ENCODE measurements at places on chromosomes 12 and 14. TPM values are rescaled to one million over a fixed set of nuclear protein-coding genes. Genes with fewer than 3 reads are reported as not detected.
A peak's percentile ranks its signal among the peaks of the same experiment; 100 is the strongest.

- no peak overlapping the region for H3K4me3 ChIP-seq
- no peaks in the 10 kb centered on the region for H3K27me3 ChIP-seq
- no peak overlapping the region for H3K27ac ChIP-seq
- H3K36me3 ChIP-seq = no peaks in the 10 kb centered on the region
Measured at GRCh38 chr12:74794522-74794921, 256.9 kb downstream of the ATXN7L3B start.

GRCh38 chr12:2092890-2093289 lies 40.1 kb downstream of the CACNA1C start:
- H3K27me3 ChIP-seq = peaks cover 10% of the 10 kb centered on the region
- no peak overlapping the region for H3K27ac ChIP-seq
- H3K4me1 ChIP-seq = peaks cover 17% of the 10 kb centered on the region
- H3K36me3 ChIP-seq = no peaks in the 10 kb centered on the region
- H3K4me3 ChIP-seq = no peak overlapping the region

DNA sequence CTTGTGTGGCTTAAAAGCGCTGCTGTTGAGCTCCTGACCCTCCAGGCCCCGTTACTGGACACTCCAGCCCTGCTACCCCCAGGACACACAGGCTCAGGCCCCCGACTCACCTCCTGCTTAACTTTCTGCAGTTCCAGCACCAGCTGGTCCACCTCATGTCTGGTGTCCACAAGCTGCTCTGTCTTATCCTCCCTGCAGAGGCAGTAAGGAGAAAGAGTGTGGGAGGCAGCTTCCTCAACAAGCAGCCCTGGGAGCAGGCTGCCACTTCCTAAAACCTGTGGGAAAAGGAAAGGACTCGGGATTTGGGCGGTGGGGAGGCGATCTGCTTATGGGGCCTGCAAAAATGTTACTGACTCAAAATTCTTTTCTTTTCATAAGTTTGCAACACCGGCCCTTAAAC lies 79.2 kb downstream of the CCDC88C start:
- peaks cover 14% of the 10 kb centered on the region for H3K36me3 ChIP-seq
- H3K4me1 ChIP-seq = no peaks in the 10 kb centered on the region
- no peak for DNase-seq

- H3K27me3 ChIP-seq = no peaks in the 10 kb centered on the region
- no peak overlapping the region for H3K27ac ChIP-seq
- DNase-seq = no peak
- H3K4me3 ChIP-seq = no peak overlapping the region
- peaks cover 36% of the 10 kb centered on the region for H3K4me1 ChIP-seq
- no peaks in the 10 kb centered on the region for H3K36me3 ChIP-seq
Measured at GRCh38 chr14:33563191-33563900, 387.5 kb downstream of the EGLN3 start.

DNA sequence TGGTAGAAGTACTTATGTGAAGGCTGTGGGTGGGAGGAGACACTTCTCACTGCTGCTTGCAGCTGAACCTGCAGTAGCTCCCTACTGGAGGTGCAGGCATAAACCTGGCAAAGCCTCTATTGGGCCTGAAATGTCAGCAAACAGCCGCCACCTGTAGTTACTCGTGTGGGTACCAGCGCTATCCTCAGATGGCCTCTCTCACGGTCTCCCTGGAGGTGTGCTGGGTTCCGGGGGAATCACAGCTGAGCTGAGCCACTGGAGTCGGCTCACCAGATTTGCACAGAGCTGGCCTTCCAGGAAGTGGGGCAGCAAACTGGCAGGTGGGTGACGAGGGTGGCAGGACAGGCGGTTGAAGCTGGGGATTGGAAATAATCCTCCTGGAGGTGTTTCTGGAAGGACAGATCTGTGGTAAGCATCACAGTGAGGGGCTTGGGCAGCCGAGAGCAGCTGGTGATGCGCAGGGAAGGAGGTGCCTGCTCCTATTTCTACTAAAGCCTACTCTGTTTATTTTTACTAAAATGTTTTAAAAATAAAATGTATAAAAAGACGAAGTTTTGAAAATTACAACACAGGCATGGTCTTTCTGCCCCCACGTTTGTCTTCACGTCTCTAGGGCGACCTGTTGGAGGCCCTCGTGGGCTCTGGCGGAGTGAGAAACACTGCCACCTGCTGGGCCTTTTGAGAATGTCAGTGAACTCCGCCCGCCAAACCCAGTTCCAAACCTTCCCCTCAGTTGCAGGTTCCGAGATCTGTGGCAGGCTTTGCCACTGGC lies 67.8 kb upstream of the PLEKHG3 start:
- peak; percentile 68 for DNase-seq
- H3K27me3 ChIP-seq = no peaks in the 10 kb centered on the region
- no peak overlapping the region for H3K4me3 ChIP-seq
- H3K4me1 ChIP-seq = peaks cover 17% of the 10 kb centered on the region

DNA sequence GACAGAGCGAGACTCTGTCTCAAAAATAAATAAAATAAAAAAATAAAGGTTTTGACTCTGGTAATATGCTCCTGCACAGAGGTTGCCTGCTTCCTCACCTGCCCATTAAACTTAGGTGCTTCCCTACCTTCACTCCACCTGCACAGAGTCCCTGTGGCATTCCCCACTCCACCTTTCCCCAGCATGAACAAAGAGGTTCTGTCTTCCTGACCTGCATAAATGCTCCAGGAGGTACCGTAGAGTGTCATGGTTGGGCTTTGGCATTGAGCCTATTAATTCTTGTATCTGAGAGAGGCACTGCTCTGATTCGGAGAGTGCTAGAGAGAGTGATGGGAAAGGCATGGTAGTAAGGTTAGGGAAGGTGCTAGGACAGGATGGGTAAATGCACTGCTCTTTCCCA lies 6.3 kb downstream of the ARHGAP9 start:
- H3K4me3 ChIP-seq = no peak overlapping the region
- H3K36me3 ChIP-seq = no peaks in the 10 kb centered on the region
- H3K27ac ChIP-seq = no peak overlapping the region
- peaks cover 5% of the 10 kb centered on the region for H3K4me1 ChIP-seq
- no peak for DNase-seq

- no peaks in the 10 kb centered on the region for H3K4me1 ChIP-seq
- no peak overlapping the region for H3K27ac ChIP-seq
- H3K27me3 ChIP-seq = no peaks in the 10 kb centered on the region
- DNase-seq = no peak
Measured at GRCh38 chr14:25607192-25607591, 557.2 kb upstream of the STXBP6 start.

GRCh38 chr12:5200278-5201087 lies 156.8 kb downstream of the KCNA5 start:
- no peaks in the 10 kb centered on the region for H3K36me3 ChIP-seq
- H3K27me3 ChIP-seq = no peaks in the 10 kb centered on the region
- no peak overlapping the region for H3K4me3 ChIP-seq
- H3K27ac ChIP-seq = no peak overlapping the region
- H3K4me1 ChIP-seq = no peaks in the 10 kb centered on the region
- no peak for DNase-seq

DNA sequence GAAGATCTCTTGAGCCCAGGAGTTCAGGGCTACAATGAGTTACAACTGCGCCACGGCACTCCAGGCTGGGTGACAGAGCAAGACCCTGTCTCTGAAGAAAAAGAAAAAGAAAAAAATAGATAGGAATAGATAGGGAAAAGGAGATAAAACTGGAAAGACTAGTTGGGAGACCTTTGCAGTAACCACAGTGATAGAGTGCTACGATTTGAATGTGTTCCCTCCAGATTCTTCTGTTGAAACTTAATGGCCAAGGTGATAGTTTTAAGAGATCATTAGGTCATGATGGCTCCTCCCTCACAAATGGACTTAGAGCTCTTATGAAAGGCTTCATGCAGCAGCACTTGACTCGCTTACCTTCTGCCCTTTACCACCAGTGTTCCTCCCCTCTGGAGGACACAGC lies 13.5 kb upstream of the ATF1 start:
- H3K27me3 ChIP-seq = no peaks in the 10 kb centered on the region
- no peaks in the 10 kb centered on the region for H3K4me1 ChIP-seq
- H3K4me3 ChIP-seq = no peak overlapping the region
- peaks cover 34% of the 10 kb centered on the region for H3K36me3 ChIP-seq
- H3K27ac ChIP-seq = peak overlapping the region; percentile 61

GRCh38 chr12:54221402-54221984 lies 32.7 kb upstream of the SMUG1 start:
- H3K4me1 ChIP-seq = peaks cover 14% of the 10 kb centered on the region
- DNase-seq = no peak
- no peaks in the 10 kb centered on the region for H3K27me3 ChIP-seq
- H3K36me3 ChIP-seq = peaks cover 7% of the 10 kb centered on the region
- no peak overlapping the region for H3K4me3 ChIP-seq
- H3K27ac ChIP-seq = no peak overlapping the region

DNA sequence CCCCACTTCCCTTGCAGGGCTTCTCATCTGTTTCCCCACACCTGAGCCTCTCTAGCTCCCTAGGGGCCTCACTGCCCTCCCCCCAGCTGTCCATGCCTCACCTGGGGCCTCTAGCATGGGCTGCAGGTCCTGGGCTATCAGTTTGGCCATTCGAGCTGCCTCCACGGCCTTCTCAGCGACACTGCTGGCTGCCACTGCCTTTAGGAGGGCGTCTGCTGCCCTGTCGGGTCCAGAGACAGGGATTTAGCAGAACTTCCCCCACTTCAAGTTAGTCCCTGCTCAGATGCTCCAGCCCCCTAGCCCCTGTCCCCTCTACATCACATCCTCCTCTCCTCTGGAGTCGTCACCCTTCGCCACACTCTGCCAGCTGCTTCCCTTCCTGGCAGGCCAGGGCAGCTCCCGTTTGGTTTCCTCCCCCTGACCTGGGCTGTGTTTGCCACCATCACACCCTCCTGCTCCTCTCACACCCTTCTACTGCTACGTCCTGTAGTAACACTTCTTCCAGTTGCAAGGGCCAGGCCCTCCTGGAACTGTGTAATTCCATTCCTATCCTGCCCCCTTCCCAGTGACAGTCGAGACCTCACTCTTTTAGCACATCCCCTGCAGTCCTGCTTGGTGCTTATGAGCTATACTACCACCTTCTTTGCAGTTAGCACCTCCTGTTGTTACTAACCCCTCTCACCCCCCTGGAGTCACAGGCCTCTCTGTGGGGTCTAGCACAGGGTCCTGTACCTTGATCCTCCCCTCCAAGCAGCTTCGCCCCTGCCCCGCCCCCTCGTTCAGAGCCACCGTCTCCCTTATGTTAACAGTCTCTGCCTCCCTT lies 4.3 kb upstream of the AP1G2 start:
- peaks cover 31% of the 10 kb centered on the region for H3K4me1 ChIP-seq
- H3K4me3 ChIP-seq = no peak overlapping the region
- H3K36me3 ChIP-seq = no peaks in the 10 kb centered on the region

DNA sequence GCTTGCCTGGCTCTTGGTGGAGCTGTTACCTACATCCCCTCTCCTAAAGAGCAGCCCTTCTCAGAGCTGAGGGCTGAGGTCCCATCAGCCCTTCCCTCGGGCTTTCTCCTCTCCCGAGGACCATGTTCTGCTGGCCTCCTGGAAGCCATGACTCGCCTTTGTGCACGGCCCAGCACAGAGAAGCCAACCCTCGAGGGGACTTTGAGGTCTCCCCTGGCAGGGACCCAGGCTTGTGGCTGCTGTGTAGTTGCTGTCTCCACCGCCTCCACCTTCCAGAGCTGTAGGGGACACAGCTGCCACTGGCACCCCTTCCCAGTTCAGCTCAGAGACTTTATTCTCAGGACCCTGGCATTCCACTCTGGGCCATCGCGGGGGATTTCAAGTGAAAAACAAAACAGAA lies 22.9 kb upstream of the CCND2 start:
- H3K27me3 ChIP-seq = peaks cover 59% of the 10 kb centered on the region
- no peaks in the 10 kb centered on the region for H3K4me1 ChIP-seq
- no peak for DNase-seq
- no peak overlapping the region for H3K27ac ChIP-seq
- no peaks in the 10 kb centered on the region for H3K36me3 ChIP-seq

- no peak overlapping the region for H3K4me3 ChIP-seq
- no peaks in the 10 kb centered on the region for H3K36me3 ChIP-seq
- no peak overlapping the region for H3K27ac ChIP-seq
- no peaks in the 10 kb centered on the region for H3K27me3 ChIP-seq
- DNase-seq = no peak
Measured at GRCh38 chr14:96120941-96121340, 81.8 kb downstream of the C14orf132 start.

DNA sequence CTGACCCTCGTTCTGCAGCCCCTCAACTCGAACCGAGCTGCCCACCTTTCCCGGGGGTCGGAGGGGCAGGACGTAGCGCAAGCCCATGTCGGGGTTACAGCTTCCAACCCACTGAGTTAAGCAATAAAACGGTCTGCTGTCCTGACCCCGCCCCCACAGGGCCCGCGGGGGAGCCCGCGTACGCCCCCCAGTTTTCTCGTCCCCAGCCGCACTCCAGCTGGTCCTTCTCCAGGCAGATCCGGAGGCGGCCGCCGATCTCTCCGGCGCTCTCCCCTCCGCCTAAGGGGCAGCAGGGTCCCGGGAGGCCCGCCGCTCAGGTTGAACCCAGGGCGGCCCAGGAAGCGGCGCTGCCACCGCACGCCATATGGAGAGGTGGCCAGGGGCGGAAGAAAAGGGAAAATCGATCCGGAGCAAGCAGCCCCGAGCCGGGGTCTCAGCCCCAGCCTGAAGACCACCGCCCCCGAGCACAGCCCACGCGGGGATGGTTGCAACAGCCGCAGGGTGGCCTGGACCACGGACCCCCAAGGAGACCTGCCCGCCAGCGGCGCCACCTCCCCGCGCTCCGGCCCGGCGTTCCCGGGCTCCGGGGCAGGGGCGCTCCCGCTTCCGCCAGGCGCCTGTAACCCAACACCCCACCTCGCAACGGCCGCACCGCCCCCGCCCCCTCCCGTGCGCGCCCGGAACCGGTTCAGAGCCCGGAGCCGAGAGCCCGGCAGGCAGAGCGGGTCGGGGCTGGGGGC lies 760 bp downstream of the ACTN1 start:
- H3K27ac ChIP-seq = peak overlapping the region; percentile 95
- H3K4me1 ChIP-seq = peaks cover 57% of the 10 kb centered on the region
- peaks cover 15% of the 10 kb centered on the region for H3K36me3 ChIP-seq
- no peaks in the 10 kb centered on the region for H3K27me3 ChIP-seq

GRCh38 chr12:16189849-16190248 lies 87.6 kb downstream of the SLC15A5 start:
- peaks cover 16% of the 10 kb centered on the region for H3K27me3 ChIP-seq
- no peaks in the 10 kb centered on the region for H3K4me1 ChIP-seq
- no peaks in the 10 kb centered on the region for H3K36me3 ChIP-seq

- no peaks in the 10 kb centered on the region for H3K27me3 ChIP-seq
- no peak overlapping the region for H3K4me3 ChIP-seq
- H3K27ac ChIP-seq = no peak overlapping the region
- no peak for DNase-seq
Measured at GRCh38 chr14:34710744-34711143, 3.6 kb downstream of the CFL2 start.

The CCDC88C gene
- 11.4 TPM for total RNA-seq

The SDR9C7 gene
- not detected for total RNA-seq

The DERA gene
- total RNA-seq = 40.8 TPM

The IL23A gene
- total RNA-seq = 0.61 TPM

The VPS33A gene
- 22.2 TPM for total RNA-seq

The NOS1 gene
- total RNA-seq = not detected

The IL26 gene
- not detected for total RNA-seq

All from MCF 10A (cell line).